ENCODE measurements at places on chromosomes 1 and 21. TPM values are rescaled to one million over a fixed set of nuclear protein-coding genes. Genes with fewer than 3 reads are reported as not detected.

CHI3L2 gene
- total RNA-seq: not detected

AGT gene
- total RNA-seq: 18.1 TPM

DNA sequence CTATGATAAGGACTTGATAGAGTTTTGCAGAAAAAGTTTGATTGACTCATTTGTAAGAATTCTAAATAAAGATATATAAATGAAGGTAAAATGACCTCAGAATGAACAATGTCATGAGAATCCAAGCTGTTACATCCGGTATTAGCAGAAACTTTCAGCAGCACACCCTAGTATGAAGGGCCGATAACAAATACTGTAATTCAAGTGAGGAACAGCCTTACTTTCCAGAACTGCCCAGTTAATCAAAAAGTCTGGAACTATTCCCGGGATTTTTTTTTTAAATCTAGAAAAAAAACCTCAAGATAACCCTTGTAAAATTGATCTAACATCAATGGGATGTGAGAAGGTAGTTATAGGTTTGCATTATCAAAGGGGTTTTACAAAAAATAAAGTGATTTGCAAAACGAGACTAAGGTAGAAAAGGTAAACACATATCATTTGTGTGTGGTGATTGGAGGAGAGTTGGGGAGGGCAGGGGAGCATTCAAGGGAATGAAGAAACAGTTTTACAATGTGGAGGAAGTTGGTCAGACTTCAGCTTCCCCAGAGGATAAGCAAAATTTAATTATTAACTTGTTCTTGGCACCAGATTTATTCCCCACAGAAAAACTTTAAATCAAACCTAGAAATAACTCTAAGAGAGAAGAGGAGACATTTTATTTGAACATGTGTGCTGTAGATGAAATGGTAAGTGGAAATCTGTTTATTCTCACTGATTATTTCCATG is 75.9 kb upstream of the VCAM1 start:
- DNase-seq: no peak

DNA sequence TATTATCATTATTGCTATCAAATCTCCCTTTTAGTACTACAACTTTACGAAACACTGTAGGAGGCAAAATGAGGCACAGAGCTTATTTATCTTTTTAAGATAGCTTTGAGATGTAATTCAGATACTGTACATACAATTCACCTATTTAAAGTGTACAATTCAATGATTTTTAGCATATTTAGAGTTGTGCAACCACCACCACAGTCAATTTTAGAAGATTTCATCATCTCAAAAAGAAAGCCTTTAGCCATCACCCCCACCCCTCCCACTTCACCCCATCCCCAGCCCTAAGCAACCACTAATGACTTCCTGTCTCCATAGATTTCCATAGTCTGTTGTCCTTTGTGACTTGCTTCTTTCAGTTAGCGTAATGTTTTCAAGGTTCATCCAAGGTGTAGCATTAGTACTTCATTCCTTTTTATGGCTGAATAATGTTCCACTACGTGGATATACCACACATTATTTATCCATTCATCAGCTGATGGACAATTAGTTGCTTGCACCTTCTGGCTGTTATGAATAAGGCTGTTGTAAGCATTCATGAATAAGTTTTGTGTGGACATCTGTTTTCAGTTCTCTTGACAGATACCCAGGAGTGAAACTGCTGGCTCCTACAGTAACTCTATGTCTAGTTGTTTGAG is 9.4 kb upstream of the CAPN9 start:
- no peak for DNase-seq

GRCh38 chr1:87197641-87198040 is 131.0 kb upstream of the LMO4 start:
- no peak for DNase-seq

GRCh38 chr1:215132156-215132555 is 49.6 kb downstream of the KCNK2 start:
- no peak for DNase-seq

DNA sequence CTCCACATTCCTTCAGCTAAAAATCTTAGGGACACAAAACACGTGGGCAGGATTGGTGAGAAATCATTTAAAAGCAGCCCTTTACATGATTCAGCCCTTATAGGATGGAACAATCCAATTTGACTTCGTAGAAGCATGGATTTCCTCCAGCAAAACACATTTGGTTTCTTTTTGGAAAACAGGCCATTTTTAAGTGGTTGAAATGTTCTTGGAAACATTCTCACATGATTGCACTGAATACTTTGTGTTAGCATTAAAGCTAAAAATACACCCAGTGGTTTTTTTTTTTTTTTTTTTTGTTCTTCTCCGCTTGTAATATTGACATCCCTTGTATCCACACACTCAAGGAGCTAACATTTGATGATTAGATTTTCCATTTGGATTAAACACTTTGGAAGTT is 42.1 kb upstream of the ABCG1 start:
- no peak for DNase-seq

DNA sequence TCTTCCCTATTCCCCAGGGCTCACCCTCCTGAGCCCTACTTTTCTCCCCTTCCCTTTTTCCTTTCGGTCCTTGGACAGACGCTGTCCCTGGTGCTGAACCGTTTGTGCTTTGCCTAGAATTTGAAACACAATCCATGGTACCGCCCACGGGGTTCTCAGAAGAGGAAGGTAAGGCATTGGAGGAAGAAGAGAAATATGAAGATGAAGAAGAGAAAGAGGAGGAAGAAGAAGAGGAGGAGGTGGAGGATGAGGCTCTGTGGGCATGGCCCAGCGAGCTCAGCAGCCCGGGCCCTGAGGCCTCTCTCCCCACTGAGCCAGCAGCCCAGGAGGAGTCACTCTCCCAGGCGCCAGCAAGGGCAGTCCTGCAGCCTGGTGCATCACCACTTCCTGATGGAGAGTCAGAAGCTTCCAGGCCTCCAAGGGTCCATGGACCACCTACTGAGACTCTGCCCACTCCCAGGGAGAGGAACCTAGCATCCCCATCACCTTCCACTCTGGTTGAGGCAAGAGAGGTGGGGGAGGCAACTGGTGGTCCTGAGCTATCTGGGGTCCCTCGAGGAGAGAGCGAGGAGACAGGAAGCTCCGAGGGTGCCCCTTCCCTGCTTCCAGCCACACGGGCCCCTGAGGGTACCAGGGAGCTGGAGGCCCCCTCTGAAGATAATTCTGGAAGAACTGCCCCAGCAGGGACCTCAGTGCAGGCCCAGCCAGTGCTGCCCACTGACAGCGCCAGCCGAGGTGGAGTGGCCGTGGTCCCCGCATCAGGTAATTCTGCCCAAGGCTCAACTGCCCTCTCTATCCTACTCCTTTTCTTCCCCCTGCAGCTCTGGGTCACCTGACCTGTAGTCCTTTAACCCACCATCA is 10.4 kb downstream of the BCAN start:
- no peak for DNase-seq

DNA sequence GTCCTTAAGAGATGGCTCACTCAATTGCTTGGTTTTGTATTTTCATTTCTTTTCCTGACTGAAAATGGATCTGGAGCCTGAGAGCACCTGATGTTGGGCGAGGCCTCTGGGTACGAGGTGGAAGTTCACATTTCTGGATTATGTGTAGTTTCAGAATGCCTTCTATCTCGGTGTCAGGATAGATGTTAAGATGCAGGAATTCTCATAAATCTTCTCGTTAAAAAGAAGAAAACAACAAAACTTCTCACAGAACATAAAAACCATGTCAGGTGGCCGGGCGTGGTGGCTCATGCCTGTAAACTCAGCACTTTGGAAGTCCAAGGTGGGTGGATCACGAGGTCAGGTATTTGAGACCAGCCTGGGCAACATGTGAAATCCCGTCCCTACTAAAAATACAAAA is 101.8 kb downstream of the RHOU start:
- DNase-seq: no peak
